ENCODE measurements at places on chromosomes 1 and 21. TPM values are rescaled to one million over a fixed set of nuclear protein-coding genes. Genes with fewer than 3 reads are reported as not detected.

Gene RAVER2
- total RNA-seq, result 1.6 TPM

Gene CFAP107
- total RNA-seq, result not detected

Gene PHLDA3
- 87.9 TPM for total RNA-seq

Gene AGO3
- total RNA-seq, result 23.3 TPM

Gene FAM163A
- not detected for total RNA-seq

Gene ODF2L
- total RNA-seq, result 48.7 TPM

Gene S100A7
- total RNA-seq, result not detected

Gene LRRC38
- total RNA-seq, result not detected

Gene TNFRSF9
- total RNA-seq, result under 0.01 TPM
